ENCODE measurements at places on chromosomes 16 and 17. TPM values are rescaled to one million over a fixed set of nuclear protein-coding genes. Genes with fewer than 3 reads are reported as not detected.

GRCh38 chr17:17767154-17767869 lies 69.5 kb downstream of the SREBF1 start:
- DNase-seq = no peak

The ZPBP2 gene
- total RNA-seq = not detected

- peak; percentile 59 for DNase-seq
Observed at GRCh38 chr17:9021158-9021991, at the start of gene NTN1. TSS of gene NTN1 (plus strand) at chr17:9021510. CDS start at chr17:9022374, 864 bp downstream.

The MYO15A gene
- total RNA-seq = 0.25 TPM

DNA sequence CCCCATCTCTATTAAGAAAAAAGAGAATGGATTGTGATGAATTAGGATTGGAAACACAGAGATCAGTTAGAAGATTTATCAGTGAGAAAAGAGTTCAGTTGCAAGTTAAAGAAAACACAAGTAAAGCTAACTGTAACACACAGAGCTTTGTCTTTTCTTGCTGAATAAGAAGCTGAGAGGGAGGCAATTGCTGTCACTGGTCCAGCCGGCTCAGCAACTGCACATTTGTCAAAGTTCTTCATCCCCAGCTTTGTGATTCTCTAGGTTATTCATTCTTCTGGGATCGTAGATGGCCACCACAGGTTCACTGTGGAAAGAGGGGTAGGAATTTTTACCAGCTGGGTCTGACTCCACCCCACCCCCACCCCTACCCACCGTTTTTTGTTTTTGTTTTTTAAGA lies 615.7 kb downstream of the WWOX start:
- DNase-seq = no peak

The PKMYT1 gene
- 1.3 TPM for total RNA-seq

- DNase-seq = no peak
Observed at GRCh38 chr16:67264277-67264676, 15.1 kb upstream of the PLEKHG4 start.

The ZNRF1 gene
- 22.3 TPM for total RNA-seq

GRCh38 chr16:86343796-86344585 lies 166.3 kb upstream of the FOXF1 start:
- DNase-seq = no peak

Data from left ventricle myocardium inferior (tissue), 1 donor.